ENCODE measurements at places on chromosomes 5 and 9.

GRCh38 chr9:71975833-71976232 is 64.4 kb downstream of the C9orf85 start:
- no peak for DNase-seq

DNA sequence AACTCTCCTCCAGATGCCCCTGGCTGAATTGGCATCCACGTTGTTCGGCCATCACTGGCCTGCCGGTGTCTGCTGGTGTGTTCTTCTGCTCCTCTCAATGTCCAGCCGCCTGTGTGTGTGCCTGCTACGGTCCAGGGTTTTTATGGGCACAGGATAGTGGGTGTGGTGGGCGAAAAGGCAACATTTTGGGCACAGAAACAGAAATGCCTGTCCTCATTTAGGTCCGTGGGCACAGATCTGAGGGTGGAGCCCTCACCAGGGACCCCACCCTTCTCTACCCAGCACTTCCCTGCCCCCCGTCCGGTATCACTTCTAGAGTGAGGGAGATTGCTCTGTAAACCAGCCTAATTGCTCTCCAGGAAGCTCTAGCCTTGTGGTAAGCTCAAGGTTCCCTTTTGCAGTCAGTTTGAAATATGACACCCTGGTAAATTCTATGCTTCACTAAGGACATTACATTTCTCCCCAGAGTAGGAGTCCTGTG is 410.1 kb downstream of the MAT2B start:
- DNase-seq = peak; percentile 73

GRCh38 chr5:6644794-6645241 is 11.6 kb downstream of the SRD5A1 start:
- DNase-seq = no peak

GRCh38 chr9:3960661-3961144 is 339.2 kb downstream of the GLIS3 start:
- DNase-seq = no peak

DNA sequence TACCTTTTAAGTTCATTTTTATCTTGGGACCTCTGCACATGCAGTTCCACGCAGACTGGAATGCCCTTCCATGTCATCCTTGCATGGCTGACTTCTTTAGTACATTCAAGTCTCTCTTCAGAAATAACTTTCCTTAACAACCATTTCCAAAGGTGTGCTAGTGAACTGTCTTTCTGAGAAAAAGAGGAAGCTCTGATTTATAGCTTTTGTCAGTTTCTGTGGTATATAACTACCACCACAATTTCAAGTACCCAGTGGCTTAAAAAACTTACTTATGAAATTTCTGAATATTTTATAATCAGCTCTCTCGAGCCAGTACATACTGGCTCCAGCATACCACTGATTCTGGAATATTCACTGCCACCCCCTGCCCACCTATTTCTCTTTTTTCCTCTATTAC is 1613.8 kb downstream of the MAT2B start:
- no peak for DNase-seq

DNA sequence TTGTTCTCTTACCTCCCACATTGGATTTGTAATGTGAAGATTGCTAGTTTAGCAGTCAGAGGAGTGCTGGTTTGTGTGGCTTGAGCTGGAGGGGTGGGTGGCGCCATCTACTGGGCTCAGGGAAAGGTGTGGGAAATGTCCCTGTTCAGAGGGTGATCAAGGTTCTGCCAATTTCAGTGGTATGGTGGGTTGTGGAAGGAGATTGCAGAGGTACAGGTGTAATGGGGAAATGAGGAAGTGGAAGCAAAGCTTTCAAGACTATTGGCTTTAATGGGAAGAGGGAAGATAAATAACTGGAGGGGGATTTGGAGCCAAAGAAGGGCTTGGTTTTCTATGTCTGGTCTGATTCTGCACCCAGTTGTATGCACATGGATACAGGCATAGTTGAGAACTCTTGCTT is 76.4 kb downstream of the OSMR start:
- no peak for DNase-seq

- DNase-seq = no peak
Measured at GRCh38 chr9:2050236-2050635, 35.1 kb downstream of the SMARCA2 start.

- DNase-seq = no peak
Measured at GRCh38 chr5:80229902-80230255, 26.0 kb downstream of the SERINC5 start.

All from DMS 273 treated with DMSO at 0.1 percent for 48 hours (cell line).